Activated T-helper 1 cell treated with Interleukin-2 at 50 U/mL for 16 hours (primary cell): ENCODE measurements at places on chromosomes 3 and 15.

DNA sequence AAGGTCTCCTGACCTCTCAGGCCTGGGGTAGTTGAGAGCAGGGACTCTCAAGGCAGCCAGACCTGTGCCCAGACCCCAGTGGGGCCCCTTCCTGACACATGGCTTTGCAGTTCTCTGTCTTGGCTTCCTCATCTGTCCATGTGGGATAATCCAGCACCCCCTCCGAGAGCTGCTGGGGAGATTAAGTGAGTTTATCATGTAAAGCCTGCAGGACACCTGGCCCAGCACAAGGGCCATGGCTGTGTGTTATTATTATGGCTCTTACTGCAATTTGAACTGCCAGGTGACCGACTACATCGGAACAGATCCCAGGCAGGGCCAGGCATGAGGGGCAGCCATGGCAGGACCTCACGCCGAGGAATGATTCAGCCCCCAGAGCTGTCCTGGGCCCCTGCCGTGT, 12.6 kb downstream of the DUSP7 start:
- no peak for DNase-seq

DNA sequence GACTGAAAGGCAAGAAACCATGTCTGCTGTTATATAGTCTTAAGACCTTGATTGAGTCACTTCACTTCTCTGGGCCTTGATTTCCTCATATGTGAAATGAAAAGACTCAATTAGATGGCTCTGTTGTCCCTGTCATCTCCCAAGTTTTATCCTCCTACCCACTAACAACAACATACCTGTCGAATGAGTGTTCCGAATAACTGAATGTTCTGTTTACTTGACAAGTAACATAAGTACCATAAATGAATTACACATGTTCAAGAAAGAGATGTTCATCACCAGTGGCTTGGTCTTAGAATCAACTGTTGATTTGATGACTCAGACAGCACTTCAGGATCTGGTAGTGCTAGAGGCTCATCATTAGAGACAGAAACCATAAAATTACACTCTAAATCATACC, 311.7 kb downstream of the VPS13C start:
- DNase-seq = no peak

DNA sequence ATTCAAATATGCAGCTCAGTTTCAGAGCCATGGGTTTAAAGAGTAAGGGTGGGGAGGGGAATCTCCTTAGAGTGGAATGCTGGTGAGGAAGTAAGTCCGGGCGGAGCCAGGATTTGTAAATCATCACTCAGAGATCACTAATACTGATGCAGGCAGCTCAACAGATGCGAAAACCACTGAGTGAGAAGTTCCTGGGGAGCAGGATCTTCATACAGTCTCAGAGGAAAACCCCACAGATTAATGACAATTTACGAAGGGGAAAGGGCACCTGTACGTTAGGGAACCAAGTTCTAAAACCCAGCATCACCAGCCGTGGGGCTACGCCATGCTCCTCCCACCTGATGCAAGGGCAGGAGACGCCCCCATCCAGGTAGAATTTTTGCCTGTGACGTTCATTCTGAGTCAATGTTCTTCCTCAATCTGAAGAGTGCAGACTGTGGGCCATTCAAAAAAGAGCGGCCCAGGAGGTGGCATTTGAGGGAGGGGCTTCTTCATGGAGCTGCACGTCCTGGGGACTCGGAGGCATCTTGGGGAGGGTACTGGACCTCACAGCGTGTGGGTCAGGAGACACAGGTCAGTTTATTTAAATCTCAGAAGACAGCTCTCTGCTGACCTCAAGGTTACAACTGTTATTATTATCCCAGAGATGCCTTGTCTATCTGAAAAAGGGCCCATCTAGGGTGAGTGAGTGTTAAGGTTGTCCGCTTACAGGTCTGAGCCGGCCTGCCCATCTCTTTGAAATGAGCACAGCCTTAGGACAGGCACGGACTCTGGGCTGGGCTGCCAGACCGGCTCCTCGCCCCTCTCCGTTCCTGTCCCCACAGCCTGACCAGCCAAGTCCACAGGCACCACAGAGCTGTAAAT, 228.0 kb downstream of the XXYLT1 start:
- DNase-seq = no peak

DNA sequence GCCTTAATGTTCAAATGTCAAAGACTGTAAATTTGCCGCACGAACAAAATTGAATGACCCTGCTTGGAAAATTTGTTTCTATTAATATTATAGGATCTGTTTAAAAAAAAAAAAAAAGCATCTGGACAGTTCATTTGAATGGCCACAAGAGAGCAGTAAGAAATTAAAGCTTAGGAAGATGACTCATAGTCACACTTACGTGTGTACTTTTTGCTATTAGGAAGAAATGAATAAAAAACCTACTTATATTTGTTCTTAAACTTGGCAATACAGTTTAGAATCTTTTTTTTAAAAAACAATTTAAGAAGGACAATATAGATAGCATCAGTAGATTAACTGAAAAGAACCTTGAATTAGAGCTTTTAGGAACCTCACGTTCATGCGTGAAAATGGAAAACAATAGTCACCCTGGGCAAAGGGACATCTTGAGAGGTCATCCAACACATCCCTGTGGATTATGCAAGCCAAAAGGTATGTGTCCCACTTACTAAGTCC, 621.8 kb downstream of the MECOM start:
- DNase-seq = no peak

DNA sequence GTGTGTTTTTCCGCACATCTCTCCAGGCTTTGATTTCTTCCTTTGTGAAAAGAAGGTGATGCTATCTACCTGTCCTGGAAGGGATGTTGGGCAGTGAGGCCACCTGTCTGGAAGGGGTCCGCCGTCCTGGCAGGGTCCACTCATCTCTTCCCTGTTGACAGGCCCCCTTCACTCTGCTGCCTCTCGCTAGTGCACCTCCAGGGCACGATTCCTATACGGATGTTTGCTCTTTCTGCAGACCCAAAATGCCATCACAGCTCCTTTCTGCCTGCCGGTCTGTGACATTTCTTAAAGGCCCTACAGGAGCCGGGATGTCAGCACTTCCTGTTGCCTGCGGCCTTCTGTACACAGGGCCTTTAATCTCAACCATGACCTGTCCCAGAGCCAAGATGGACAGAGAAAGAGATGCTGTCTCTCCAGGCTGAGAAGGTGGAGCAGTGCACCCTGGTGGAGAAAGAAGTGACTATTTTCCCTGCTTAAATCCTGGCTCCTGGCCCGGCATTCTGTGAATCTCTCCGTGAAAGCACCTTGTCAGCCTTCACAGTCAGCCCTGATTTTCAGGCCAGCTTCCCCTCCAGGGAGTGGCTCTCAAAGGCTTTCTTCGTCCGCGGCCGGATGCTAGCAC, 7.4 kb downstream of the FAM3D start:
- DNase-seq = no peak

DNA sequence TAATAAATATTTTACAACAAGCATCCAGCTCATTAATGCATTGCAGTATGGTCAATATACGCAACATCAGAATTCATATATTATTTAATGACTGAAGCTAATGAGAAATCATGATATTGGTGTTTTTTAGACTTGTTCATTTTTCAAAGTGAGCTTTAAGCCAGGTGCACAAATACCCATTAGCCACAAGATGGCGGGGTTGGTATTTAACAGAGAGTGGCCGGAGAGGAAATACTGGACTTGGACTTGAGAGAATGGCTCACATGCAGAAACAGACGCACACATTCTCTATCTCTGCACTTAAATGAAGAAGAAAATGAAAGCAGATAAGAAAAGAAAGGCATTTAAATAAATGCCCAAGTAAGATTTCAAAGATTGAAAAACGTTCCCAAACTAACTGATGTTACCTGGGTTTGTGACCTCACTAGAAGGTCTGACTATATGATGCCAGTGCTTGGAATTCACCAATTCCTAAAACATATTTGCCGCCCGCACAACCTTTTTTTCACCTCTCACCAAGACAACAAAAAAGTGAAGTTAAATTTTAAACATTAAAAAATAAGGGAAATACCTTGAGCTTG, 21.2 kb upstream of the CRBN start:
- DNase-seq = no peak

DNA sequence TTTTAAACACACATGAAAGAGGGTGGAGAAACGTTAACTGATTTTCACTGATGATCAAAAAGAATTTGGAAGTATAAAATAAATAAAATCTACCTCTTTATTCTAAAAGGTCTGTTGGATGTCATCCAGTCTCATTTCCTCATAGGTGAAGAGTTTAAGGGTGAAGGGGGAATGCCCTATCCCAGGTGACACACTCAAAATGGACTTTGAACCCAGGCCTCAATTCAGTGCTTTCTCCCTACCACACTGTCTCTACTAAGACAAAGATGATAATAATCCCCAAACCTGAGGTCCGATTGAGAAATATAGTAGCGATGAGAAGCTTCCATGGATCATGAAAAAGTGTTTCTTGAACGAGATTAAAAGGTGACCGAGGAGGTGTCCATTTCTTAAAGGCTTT, 5.1 kb upstream of the EFCAB12 start:
- DNase-seq = no peak

DNA sequence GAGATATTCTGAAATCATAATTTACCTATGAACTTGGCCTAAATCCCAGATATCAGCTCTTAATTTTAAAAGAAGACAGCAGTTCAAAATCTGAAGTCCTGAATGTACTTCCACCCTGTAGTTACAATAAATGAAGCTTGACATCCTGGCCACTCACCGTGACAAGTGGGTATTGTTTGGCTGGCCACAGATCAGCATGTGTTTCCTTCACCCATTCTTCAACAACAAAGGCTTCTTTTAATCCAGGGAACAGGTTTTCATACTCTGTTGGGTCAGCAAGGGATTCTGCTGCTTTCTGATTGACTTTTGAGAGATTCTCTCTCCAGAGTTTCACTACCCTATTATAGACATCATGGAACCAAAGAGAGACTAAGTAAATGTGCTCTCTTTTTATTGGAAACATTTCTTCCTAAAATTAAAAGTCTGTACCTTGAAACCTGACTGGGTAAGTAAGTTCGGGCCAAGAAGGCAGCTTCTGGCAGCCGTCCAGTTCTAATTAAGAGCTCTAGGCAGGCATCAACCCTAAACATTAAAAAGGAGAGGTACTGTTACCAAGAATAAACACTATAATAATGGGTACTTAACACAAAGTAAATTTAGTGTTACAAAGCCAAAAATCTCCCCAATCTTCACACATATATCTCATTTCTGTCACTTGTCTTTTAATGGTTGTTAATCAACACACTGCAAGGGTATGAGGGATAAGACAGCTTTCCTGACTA, 15.2 kb downstream of the MRPS22 start:
- no peak for DNase-seq

DNA sequence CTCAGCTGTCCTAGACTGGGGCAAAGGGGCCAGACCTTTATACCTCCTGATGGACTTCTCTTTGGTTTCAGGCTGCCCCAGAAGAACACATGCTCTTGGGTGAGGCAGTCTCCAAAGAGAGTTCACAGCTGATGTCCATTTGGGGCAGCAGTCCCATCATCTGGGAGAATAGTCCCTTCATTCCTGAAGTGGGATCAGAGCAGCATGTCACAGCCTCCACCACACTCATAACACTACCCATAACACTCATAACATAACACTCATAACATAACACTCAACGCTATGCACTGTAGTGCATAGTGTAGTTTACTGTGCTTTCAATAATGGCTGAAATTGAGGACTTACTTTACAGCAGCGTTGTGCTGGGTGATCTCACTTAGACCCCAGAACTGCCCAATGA, 36.7 kb upstream of the PLCL2 start:
- no peak for DNase-seq

DNA sequence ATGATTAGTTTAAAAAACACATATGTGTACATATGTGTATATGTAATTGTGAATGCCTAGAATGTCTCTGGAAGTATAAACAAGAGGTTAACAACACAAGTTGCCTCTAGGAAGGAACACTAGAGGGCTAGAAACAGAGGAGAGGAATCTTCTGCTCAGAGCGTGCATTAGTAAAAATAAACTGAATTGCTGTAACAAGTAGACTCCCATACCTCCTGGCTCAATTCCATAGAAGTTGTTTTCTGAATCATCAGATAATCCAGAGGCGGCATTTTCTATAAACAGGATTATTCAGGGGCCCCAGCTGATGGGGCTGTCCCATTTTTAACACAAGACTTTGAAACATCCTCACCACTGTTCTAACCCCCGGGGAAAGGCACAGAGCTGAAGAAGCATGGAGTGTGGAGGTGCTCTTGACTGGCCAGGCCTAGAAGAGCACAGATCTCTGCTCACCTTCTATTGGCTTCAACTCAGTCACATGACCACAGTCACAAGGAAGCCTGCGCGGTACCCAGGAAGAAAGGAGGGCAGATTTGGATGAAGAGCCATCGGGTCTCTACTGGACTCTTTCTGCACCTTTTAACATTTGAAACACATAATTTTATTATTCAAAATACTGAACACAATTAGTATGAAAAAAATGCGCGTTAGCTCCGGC, 145.7 kb downstream of the TLE3 start:
- no peak for DNase-seq

DNA sequence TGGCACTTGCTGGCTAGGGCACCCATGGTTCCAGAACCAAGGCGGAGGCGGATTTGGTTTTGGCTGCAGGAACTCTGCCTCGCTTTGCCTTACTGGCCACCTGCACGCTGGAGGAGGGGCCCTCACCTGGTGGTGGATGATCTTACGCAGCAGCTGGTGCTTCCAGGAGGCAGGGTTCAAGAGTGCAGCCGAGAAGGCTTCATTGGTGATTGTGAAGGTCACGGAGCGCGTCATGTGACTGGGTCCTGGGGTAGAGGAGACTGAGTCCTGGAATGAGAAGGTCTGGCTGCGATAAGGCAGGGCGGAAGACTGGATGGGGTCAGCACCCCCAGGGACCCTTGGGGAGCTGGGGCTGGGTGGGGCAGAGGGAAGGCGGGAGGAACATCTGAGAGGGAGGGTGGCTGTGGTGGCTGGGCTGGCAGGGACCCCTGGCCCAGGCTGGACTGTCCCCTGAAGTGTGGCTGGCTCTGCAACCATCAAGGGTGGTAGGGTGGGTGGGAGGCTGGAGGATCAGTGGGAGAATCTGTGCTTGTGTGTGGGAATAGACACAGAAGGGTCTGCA, 25.8 kb upstream of the GOLGA6C start:
- no peak for DNase-seq

GRCh38 chr3:193207290-193208273, 33.4 kb upstream of the PLAAT1 start:
- DNase-seq = no peak

DNA sequence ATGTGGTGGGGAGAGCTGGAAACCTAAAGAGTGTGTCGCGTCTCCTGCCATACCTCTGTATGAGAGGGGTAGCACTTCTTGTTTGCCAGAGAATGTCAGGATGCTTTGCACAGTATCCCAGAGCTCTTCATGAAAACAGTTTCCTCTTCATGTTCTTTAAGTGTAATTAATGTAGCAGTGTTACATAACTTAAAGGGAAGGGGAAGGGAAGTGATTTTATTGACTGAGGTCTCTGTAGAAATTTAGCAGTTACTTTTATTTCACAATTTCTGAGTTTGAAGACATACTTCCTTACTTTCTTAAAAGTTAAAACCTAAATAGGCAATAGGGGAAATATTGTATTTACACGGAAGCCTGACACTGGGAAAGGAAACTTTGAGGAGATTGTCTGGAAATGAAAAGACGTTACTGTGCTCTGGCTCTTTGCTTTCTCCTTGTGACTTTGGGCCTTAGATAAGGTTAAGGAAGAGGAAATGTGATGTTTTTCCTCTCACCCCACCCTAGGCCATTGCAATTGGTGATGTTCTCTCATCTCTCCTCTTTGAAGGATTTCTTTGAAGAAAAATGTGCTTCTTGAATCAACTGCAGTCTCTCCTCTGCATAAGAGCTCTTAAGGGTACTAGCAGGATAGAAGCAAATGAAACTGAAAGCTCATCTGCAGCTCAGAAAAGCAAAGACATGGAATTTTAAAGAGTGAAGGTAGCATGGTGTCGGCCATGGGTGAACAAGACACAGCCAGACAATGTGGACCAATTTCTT, 6.0 kb downstream of the NXPE3 start:
- no peak for DNase-seq
